ENCODE measurements at places on chromosomes 12 and 14.

DNA sequence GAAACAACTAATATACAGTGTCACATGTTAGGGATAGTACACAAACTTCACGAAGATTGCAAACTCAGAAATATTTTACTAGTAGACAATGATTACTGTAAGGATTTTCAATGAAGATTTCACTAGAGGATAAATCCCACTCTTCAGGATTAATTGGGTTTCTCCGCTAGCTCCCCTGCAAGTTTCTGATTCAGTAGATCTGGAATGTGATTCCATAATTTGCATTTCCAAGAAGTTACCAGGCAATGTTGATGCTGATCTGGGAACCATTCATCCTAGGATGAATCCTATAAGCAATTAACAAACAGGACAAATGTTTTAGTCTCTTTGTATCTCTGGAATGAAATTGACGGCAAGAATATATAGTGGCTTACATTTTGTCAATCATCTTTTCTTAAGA, 272.4 kb downstream of the ALX1 start:
- H3K27me3 ChIP-seq: no peaks in the 10 kb centered on the region
- no peaks in the 10 kb centered on the region for H3K4me1 ChIP-seq
- no peak overlapping the region for H3K4me3 ChIP-seq
- H3K27ac ChIP-seq: no peak overlapping the region
- DNase-seq: no peak
- no peaks in the 10 kb centered on the region for H3K36me3 ChIP-seq

DNA sequence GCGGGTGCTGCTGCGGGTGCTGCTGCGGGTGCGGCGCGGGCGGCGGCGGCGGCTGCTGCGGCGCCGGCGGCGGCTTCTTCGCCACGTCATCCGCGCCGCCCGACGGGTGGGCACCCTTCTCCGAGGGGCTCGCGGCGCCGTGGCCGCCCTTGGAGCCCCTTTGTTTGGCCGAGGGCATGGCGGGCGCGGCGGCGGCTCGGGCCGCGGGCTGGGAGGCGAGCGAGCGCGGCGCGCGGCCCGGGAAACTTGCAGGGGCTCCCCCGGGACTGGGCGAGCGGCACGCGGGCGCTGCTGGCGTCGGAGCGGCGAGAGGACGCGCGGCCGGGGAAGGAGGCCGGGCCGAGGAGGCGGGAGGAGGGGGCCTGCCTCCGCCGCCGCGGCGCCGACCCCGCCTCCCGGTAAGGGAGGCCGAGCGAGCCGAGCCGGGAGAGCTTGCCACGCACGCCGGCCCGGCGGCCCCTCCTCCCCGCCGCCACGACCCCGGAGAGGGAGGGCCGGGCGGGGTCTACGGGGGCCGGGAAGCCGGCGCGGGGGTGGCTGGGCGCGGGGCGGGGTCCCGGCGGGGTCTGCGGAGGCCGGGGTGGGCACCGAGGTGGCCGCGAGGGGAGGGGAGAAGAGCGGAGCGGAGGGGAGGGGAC, at the start of gene CKAP4:
CKAP4 (minus strand) TSS at position 347 of the 638 bp plus-strand sequence; CDS start at position 178, 169 bp downstream.
- no peaks in the 10 kb centered on the region for H3K36me3 ChIP-seq
- no peak for DNase-seq
- H3K4me3 ChIP-seq: peak within 1 kb of the TSS; percentile 75
- H3K27me3 ChIP-seq: no peaks in the 10 kb centered on the region
- peaks cover 46% of the 10 kb centered on the region for H3K4me1 ChIP-seq
- H3K27ac ChIP-seq: peak within 1 kb of the TSS; percentile 95

DNA sequence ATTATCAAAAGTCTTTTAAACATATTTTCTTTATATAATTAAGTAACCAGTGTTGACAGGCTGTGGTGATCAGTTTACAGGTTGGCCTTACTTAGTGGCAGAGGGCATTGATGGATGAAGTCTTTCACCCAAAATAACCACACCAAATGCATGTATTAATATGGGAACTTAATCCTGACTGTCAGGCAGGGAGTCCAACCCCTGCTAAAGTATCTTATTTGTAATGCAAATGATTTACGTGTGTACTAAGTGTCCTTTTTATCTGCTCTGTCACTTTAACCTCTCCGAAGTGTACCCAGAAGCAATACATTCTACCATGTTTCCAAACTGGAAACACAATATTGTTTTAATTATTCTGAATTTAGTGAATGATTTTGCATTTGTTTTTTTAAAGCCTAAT, 1.4 kb downstream of the MYBPC1 start:
- no peaks in the 10 kb centered on the region for H3K4me1 ChIP-seq
- no peaks in the 10 kb centered on the region for H3K27me3 ChIP-seq
- no peak overlapping the region for H3K4me3 ChIP-seq
- DNase-seq: no peak

DNA sequence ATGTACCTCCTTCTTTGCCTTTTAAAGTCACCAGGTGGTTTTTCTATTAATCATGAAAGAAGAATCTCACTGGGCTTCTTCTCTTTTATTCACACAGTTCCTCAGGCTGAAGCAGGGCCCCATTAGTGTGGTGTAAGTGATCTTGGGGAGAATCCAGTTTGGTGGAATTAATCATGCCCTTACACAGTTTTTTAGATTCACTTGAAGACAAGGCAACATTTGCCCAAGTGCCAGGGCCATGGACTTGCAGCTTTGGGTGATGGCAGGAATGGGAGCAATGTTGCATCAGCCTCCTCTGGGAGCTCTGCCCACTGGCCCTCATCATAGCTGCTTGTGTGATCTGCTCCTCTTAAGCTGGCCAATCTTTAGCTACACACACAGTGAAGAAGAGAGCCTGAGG, 33.8 kb downstream of the KCNK10 start:
- no peaks in the 10 kb centered on the region for H3K27me3 ChIP-seq
- H3K4me3 ChIP-seq: no peak overlapping the region
- H3K36me3 ChIP-seq: no peaks in the 10 kb centered on the region
- no peak overlapping the region for H3K27ac ChIP-seq

DNA sequence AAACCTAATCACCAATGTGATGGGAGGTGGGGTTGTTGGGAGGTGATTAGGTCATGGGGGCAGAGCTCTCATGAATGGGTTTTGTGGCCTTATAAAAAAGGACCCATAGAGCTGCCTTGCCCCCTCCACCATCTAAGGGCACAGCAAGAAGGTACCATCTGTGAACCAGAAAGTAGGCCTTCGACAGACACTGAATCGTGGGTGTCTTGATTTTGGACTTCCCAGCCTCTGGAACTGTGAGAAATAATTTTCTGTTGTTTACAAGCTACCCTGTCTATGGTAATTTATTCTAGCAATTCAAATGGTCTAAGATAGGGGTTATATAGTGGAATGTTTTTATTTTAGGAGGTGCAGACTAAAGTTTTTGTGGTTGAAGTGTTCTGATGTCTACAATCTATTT, 7.9 kb upstream of the SLC10A1 start:
- no peak for DNase-seq
- H3K27ac ChIP-seq: no peak overlapping the region
- H3K4me1 ChIP-seq: no peaks in the 10 kb centered on the region
- no peaks in the 10 kb centered on the region for H3K27me3 ChIP-seq
- H3K36me3 ChIP-seq: no peaks in the 10 kb centered on the region
- no peak overlapping the region for H3K4me3 ChIP-seq

DNA sequence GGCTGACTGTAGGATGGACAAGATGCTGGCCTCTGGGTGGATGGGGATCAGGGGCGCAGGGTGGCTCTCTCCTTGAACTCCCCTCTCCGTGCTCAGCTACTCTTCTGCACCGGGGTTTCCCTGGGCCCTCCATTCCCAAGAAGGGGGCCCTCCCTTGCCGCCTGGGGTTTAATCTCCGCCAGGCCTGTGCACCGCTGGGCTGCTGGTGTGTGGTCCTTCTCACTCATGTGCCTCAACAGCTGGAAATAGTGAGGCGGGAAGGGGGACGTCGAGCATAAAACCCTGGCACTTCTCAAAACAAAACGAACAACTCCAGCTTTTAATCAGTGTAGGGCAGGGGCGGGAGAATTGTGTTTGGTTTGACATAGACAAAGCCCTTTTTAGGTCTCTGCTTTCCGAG, 19.0 kb upstream of the SMOC1 start:
- no peak overlapping the region for H3K4me3 ChIP-seq
- H3K27me3 ChIP-seq: no peaks in the 10 kb centered on the region
- no peak overlapping the region for H3K27ac ChIP-seq
- no peaks in the 10 kb centered on the region for H3K4me1 ChIP-seq

DNA sequence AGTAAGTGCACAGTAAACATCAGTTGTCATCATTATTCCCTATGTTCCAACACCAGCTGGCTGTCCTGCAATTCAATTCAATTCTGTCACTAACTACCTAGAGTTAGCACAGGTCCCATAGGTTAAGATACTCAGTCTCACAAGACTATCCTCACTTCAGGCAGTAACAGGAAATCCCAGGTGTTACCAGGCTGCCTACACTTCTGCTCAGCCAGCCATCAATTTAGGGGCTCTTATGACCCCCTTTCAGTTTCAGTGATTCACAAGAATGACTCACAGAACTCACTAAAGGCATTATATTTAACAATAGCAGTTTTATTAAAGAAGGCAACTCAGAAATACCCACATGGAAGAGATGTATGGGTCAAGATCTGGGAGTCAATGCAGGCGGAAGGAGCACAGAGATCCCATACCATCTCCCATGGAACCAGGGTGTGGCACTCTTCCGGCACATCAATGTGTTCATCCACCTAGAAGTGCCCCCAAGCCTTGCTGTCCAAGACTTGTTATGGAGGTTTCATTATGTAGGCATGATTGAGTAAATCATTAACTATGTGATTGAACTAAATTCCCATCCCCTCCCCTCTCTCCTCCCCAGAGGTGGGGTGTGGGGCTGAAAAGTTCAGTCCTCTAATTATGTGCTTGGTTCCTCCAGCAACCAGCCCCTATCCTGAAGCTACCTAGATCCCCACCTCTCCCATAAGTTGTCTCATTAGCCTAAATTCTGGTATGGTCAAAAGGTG, 120.8 kb upstream of the WSCD2 start:
- DNase-seq: no peak
- H3K4me3 ChIP-seq: no peak overlapping the region
- no peaks in the 10 kb centered on the region for H3K4me1 ChIP-seq
- no peak overlapping the region for H3K27ac ChIP-seq
- no peaks in the 10 kb centered on the region for H3K27me3 ChIP-seq

DNA sequence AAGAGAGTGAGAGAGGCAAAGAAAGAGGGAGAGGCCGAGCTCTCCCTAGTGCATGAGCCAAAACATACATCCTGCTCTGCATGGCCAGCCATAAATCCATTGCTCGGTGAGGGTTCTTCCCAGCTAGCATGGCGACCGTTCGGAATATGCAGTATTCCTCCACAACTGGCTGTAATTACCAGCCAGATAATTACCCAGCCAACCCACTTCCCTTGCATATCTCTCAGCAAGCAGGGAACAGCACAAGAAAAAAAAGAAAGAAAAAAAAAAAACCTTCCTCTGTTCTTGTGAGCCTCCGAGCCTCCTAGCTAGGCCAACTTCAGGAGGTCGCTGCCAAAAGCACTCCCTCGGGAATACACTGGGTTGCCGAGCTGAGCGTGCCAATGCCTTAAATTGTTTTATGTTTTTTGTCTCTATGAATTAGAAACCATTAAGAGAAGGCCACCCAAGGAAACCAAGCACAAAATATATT, 567.9 kb downstream of the MED13L start:
- peak overlapping the region; percentile 35 for H3K4me3 ChIP-seq
- H3K27ac ChIP-seq: peak overlapping the region; percentile 34
- H3K4me1 ChIP-seq: peaks cover 7% of the 10 kb centered on the region
- peak; percentile 17 for DNase-seq

DNA sequence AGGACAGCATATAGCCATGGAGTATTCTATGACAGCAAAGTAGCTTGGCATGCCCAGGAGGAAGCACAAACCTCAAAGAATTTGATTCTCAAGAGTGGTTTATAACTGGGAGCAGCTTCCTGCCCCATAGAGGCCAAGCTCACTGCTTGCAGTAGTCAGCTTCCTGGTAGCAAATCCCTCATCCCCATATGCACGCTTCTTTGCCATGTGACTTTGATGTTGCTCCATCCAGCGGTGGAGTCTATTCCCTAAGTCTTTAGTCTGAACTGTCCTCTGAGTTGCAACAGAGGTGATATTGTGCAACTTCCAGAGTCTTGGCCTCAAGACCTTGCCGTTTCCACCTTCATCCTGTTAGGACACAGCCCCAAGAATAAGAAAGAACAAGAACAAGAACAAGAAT, 996.8 kb upstream of the TMEM132C start:
- H3K36me3 ChIP-seq: no peaks in the 10 kb centered on the region
- H3K27me3 ChIP-seq: no peaks in the 10 kb centered on the region
- H3K4me1 ChIP-seq: no peaks in the 10 kb centered on the region
- no peak for DNase-seq

DNA sequence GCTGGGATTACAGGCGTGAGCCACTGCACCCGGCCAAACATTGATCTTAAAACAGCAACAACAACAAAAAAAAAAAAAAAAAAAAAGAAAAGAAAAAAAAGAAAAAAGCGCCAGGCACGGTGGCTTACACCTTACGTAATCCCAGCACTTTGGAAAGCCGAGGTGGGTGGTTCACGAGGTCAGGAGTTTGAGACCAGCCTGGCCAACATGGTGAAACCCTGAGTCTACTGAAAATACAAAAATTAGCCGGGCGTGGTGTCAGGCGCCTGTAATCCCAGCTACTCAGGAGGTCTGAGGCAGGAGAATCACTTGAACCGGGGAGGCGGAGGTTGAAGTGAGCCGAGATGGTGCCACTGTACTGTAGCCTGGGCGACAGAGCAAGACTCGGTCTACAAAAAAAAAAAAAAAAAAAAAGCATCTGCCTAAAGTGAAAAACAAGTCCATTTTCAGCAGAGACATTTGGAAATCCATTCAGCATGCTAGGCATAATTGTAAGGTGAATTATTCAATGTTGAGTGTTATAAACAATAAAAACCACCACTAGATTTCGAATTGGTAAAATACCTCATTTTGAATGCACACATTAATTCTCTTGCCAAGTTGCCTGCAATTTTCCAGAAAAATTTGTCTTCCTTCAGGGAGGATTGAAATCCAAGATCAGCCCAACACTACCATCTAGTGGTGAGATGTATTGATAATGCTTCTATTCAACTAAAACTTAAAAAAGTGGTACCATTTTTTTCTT, 8.0 kb upstream of the CERS5 start:
- H3K4me3 ChIP-seq: no peak overlapping the region
- no peak overlapping the region for H3K27ac ChIP-seq
- DNase-seq: no peak
- no peaks in the 10 kb centered on the region for H3K27me3 ChIP-seq
- no peaks in the 10 kb centered on the region for H3K4me1 ChIP-seq

- no peaks in the 10 kb centered on the region for H3K27me3 ChIP-seq
- no peaks in the 10 kb centered on the region for H3K4me1 ChIP-seq
- H3K36me3 ChIP-seq: no peaks in the 10 kb centered on the region
- H3K27ac ChIP-seq: no peak overlapping the region
Observed at GRCh38 chr14:76498463-76498935, 122.6 kb downstream of the ESRRB start.

DNA sequence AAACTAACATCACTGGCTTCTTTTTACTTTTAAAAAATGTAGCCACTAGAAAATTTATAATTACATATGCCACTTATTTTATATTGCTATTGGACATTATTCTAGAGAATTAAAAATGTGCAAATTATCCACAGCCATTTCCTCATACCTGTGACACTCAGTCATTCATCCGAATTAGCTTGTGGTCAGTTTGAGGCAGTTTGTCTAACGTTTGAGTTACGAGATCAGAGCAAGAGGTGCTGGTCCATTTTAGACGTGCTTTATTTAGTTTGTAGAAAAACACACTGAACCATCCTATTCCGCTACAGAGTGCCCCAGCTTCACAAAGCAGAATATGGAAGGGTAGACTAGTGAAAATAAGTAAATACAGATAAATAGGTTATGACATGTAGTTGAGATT, 513.0 kb downstream of the NRXN3 start:
- no peaks in the 10 kb centered on the region for H3K4me1 ChIP-seq
- no peaks in the 10 kb centered on the region for H3K27me3 ChIP-seq
- H3K27ac ChIP-seq: no peak overlapping the region
- H3K4me3 ChIP-seq: no peak overlapping the region

Data from thoracic aorta (tissue), 2 donors.